Activated T-helper 17 cell treated with anti-CD3 and anti-CD28 coated beads, Interleukin-2, amount 50 U/mL, for 72 hours (primary cell): ENCODE measurements at places on chromosomes 5 and 9.

- no peak for ATAC-seq
Observed at GRCh38 chr5:157802736-157803135, 56.2 kb downstream of the CLINT1 start.

DNA sequence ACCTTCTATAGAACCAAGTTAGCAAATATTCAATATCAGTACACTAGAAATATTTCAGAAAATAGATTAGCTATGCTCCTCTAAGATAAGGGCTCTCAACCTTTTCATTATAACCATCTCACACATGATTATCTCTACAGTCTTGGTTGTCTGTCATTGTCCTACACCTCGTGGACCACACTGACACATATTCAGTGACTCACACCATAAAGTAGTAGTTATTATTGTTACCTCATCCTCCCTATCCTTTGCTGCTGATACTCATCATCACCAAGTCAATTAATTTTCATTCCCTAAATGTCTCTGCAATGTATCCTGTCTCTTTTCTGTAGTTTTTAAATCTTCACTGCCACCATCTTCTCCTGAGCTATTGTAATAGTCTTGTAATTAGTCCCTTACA, 1309.2 kb upstream of the C9orf72 start:
- no peak for ATAC-seq

- ATAC-seq: no peak
Observed at GRCh38 chr9:818958-819357, 22.5 kb upstream of the DMRT1 start.

DNA sequence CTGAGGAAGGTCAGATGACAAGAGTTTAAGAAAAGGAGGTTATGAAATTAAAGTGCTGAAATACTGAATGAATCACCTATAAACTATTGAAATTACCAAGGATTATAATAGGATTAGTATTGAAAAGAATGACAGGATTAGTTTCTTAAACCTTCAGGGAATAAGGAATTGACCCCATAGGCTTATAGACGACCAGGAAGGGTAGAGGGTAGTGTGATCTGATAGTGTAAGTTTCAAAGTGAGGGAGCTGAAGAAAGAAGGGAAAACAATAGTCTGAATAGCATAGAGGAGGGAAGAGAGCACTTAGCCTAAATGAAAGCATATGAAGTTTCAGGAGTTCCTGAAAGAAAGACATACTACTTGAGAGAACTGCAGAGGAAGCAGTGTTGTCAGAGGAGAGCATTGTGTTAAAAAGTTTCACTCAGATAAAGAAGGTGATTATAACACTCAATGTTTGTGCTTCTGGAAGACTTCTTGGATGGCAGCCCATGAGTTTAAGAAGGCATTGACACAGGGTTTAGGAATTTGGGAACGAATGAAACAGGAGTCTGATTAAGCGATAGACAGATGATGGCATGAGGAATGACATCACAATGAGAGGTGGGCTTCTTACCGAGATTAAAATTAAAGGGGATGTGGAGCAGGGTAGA, 557.9 kb upstream of the GRAMD2B start:
- no peak for ATAC-seq
